ENCODE measurements at places on chromosomes 1 and 21. TPM values are rescaled to one million over a fixed set of nuclear protein-coding genes. Genes with fewer than 3 reads are reported as not detected.

The PNRC2 gene
- 32.1 TPM for total RNA-seq

The RAB3B gene
- 0.15 TPM for total RNA-seq

- no peak for DNase-seq
Measured at GRCh38 chr1:17447501-17447992, 8.1 kb upstream of the RCC2 start.

DNA sequence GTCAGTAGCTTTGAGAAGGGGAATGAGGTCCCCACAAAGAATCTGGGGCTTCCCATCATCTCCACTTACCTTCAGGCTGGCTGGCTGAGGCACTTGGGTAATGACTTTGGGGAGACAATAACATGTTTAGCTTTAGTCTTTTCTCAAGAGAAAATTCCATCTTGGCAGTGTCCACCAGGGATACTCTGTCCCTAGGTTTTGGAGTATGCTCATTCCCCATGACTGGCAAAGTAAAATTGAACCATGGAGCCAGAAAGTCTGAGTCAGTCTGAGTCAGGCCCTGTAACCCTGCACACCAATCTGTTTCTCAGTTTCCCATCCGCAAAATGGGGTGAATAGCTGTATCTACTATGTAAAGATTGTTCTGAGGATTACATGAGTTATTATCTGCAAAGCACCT lies 28.2 kb downstream of the RUNX1 start:
- no peak for DNase-seq

All from left lobe of liver (tissue), 2 donors.